ENCODE measurements at places on chromosomes 5 and 9.

GRCh38 chr9:136058801-136059302 is 36.2 kb downstream of the NACC2 start:
- no peak for DNase-seq

GRCh38 chr5:160155017-160155750 is 35.9 kb upstream of the PWWP2A start:
- no peak for DNase-seq

GRCh38 chr9:19799784-19800183 is 10.9 kb upstream of the SLC24A2 start:
- no peak for DNase-seq

GRCh38 chr5:103617913-103618312 is 55.3 kb upstream of the NUDT12 start:
- no peak for DNase-seq

- DNase-seq, result no peak
Observed at GRCh38 chr9:83646500-83647239, 23.7 kb downstream of the IDNK start.

GRCh38 chr5:147321569-147321968 is 86.7 kb downstream of the STK32A start:
- no peak for DNase-seq

GRCh38 chr5:385321-385720 is 57.7 kb upstream of the EXOC3 start:
- no peak for DNase-seq

DNA sequence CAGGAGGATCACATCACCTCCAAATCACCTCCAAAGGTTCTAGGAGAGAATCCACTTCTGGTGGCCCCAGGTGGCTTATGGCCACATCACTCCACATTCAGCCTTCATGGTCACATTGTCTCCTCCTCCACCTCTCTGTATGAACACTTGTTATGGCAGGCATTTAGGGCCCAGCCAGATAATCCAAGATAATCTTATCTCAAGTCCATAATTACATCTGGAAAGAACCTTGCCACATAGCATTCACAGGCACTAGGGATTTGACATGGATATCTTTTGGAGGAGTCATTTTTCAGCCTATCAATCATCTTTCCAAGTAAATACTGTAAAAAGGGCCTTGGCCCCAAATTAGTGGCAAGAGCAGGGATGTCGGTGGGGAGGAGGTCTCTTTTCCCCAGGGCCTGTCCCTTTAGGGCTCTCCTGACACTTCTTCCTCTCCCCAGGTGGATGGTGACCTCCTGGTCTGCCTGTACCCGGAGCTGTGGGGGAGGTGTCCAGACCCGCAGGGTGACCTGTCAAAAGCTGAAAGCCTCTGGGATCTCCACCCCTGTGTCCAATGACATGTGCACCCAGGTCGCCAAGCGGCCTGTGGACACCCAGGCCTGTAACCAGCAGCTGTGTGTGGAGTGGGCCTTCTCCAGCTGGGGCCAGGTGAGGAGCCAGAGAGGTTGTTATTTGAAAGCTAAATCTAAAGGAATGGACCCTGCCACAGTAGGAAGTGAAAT is 140.9 kb downstream of the SAXO1 start:
- no peak for DNase-seq

DNA sequence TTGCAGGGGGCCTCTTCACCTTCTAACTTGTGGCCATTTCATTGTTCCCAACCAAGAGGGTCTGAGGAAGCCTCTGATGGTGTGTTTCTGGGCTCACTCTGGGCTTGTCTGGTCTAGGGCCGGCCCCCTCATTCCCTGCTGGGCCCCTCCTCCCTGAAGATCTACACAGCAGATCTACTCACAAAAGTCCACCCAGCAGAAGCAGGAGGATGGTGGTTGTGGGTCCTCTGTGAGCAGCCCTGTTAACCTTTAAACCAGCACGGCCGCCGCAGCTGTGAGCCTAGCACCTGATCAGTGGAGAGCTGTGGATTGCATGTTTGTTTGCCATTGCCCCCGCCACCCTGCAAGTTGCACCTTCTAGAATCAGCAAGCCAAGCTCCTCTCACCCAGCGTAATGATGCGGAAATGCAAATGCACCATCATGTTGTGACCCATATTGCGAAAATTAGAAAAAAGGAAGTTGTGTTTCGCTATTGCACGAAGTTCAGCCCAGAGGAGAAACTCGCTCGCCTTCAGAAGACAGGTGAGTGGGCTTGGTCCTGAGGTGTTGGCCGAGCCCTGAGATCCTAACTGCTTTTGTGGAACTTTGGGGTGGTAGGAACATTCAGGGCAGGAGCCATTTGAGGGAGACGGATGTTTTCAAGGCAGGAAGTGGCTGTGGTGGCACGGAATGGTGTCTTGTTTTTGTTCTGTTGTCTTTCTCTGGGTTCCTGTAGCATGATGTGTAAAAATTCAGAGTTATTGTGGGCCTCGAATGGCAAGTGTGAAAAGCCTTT is 16.7 kb downstream of the FGD3 start:
- peak; percentile 24 for DNase-seq

GRCh38 chr9:94139672-94140417 is 55.6 kb downstream of the PTPDC1 start:
- no peak for DNase-seq

GRCh38 chr5:113117543-113118115 is 141.0 kb downstream of the DCP2 start:
- DNase-seq, result no peak

GRCh38 chr9:104992659-104993058 is 64.7 kb upstream of the ABCA1 start:
- no peak for DNase-seq

DNA sequence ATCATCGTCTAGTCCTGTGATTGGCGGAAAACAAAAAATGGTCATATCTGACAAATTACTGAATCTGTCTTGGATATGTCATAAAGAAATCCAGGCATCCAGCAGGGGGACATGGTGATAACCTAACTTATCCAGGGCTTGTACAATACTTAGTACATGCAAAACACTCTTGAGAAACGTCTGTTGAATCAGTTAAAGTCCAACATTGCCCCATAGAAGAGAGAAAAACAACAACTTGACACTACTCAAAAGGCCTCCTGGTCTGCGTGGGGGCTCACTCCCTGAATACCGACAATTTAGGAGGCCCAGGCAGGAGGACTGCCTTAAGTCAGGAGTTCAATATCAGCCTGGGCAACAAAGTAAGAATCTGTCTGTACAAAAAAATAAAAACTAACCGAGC is 217.5 kb downstream of the DCP2 start:
- DNase-seq, result no peak

DNA sequence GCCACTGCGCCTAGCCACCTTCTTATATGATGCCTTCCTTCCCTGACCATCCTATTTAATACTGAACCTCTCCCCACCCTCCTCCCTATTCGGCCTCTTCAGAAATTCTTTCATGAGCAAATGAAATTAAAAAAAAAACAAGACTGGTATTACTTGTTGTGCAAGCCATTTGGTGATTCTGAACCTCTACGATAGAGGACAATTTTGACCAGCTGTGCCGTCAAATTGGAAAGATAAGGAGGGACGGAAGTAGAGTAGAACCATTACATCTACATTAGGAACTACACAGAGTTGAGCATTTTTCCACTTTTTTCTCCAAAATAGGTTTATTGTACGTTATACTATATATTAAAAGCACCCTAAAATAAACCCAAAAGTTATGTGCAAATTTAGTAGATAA is 2.9 kb downstream of the DHX29 start:
- no peak for DNase-seq

- no peak for DNase-seq
Observed at GRCh38 chr9:37037503-37038301, 3.6 kb upstream of the PAX5 start.

GRCh38 chr9:108196332-108197007 is 659.3 kb downstream of the ACTL7B start:
- no peak for DNase-seq

GRCh38 chr5:140595538-140596300 is 31.1 kb downstream of the SLC35A4 start:
- DNase-seq, result no peak
